ENCODE measurements at places on chromosomes 11 and 22. TPM values are rescaled to one million over a fixed set of nuclear protein-coding genes. Genes with fewer than 3 reads are reported as not detected.

DNA sequence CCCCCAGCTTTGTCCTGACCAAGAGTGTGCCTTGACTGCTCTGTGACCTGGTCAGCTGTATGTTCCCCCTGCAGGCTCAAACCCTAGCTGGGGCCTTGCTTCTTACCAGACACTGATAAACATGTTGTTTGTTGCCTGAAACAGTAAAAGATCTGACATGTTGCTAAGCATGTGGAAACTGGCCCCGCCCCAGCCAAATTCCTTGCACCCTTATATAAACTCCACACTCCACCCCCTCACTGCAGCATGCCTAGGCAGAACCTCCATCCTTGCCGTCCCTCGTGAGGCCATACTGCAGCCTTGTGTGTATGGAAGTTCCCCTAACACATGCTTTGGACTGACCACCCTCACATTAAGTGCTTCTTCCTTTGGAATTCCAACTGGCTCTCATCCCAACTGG is 27.3 kb downstream of the LRRC74B start:
- no peak for DNase-seq

DNA sequence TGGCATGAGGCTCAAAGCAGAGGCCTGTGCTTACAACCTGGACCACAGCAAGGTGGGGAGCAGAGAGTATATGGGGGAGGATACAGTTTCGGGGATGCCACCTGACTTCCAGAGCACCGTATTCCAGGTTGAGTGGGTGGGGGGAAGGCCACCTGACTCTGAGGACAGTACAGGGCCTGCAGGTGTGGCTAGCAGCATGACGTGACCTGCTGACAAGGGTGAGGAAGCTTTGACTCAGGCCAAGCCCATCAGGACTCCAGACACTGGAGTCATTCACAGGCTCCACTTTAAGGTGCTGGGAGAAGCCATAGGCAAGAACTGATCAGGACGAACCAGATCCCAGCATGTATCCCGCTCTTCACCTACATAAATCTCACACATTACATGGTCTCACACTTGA is 34.6 kb upstream of the CRTAM start:
- no peak for DNase-seq

DNA sequence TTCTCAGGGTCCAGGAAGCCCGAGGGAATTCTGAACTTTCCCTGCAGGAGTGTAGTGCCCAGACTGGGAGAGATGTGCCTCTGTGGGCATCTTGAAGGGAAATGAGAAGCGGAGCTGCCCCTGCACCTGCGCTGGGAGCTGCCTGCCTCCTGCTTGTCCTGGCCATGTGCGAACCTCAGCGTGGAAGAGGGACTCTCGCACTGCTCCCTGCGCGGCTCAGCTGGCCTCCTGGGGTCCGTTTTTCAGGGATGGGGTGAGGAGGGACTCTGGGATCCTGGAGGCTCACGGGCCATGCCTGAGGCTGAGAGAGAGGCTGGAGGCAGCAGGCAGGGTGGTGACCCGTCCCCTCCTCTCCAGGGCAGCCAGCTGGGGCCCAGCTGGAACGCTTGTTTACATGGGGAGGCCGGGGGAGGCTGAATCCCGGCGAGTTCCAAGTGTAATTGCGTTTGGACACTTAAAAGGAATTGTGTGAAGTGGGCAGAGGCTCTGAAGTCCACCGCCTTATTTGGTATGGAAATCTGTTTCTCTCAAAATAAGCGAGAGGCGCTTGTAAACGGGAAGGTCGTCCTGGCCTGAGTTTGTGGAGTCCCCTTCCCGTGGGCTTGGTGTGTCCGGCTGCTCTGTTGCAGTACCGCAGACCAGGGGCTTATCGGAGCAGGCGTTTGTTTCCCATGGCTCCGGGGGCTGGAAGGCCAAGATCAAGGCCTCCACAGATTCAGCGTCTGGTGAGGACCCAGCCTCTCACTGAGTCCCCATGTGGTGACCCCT is 1.2 kb upstream of the MRGPRF start:
- peak; percentile 76 for DNase-seq

The C11orf68 gene
- polyA plus RNA-seq: 52.2 TPM

The KCNA4 gene
- polyA plus RNA-seq: not detected

The CCDC87 gene
- polyA plus RNA-seq: 0.11 TPM

All from AG04450 (cell line).